Panc1 (cell line): ENCODE measurements at places on chromosomes 4 and X.

DNA sequence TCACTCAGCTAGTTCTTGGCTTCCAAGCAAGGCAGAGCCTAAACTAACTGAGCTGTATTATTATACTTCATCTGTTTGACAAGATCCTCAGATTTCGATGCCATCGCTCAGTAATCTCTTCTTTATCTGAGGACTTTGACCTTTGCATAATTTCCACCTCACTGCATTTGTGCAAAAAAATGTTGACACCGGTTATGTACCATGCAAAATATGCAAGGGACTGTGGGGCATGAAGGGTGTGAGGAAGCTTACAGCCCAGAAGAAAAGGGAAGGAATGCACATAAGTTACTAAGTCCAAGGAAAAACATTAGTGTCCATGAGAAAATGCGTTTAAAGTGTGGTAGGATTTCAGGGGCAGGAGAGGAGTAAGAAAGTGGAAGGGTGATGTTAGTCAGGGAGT, 295.4 kb downstream of the PACRGL start:
- no peak for DNase-seq

- no peak for DNase-seq
Measured at GRCh38 chr4:80331693-80332092, 3.8 kb upstream of the CFAP299 start.

- DNase-seq, result no peak
Measured at GRCh38 chr4:42235304-42236021, 83.0 kb upstream of the BEND4 start.

- DNase-seq, result no peak
Measured at GRCh38 chrX:130831347-130831722, 71.7 kb downstream of the ENOX2 start.

DNA sequence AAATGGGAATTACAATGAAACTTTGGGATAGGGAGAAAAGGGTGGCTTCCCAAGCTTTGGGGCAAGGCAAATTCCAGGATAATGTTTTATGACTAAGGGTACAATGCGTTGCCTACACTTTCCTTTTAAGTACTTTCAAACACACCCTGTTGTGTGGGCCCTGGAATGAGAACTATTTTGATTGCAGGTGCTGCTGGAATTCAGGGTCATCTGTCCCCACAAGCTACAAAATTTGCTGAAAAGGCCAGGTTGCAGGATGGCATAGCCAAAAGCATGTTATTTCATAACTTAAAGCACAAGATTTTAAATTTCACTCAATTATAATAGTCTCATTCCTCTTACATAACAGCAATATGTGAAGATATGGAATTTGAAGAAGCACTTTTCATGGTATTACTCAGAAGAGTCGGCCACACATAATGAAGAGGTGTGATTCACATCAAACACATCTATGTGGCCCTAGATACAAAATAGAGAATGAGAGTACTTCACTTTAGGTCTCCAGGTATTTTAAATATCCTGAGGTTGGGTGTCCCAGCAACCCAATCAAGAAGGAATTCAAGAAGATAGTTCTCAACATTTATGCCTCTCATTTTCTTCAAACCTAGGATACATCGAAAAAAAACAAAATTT, 89.3 kb downstream of the APBB2 start:
- no peak for DNase-seq

DNA sequence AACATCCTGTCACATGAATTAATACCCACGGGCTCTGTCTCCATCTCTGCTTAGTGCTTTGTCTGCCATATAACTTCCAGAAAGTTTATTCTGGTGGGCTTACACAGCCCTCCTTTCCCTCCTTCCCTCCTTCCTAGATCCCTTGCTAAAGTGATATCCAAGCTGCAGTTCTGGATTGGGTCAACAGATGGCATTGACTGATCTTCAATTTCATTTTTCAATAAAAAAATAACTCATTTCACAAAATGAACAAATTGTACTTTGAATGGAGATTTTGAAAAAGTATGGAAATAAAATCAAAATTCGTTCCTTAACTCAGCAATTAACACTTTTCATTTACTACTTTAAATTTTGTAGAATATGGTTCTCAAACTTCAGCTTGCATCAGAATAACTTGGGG, 94.9 kb downstream of the NXF2 start:
- DNase-seq, result no peak

DNA sequence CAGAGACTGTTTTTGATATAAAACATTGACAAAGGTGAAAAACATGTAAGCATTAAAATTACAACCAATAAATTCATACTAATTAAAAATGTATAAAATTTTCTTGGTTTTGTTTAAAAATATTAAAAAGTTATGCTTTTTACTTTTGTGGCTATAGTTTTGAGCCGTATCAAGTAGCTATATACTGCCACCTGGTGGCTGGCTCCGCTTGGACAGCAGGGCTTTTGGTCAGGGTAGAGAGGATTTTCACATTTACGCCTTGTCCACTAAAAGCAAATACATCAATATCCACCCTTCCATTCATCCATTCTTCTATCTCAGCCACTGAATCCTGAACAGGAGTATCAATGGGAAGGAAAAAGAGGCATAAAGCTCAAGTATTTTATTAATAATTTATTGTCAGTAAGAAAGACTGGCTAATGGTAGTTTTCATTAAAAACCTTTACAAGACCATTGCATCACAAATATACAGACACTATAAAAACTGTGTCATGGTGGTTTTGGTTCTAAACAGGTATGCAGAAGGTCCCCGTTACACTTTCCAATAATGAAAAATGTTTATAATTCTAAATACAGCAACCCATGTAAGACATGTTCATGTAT, 32.1 kb upstream of the MTNR1A start:
- peak; percentile 12 for DNase-seq

GRCh38 chr4:99536271-99536670, 25.4 kb downstream of the C4orf17 start:
- DNase-seq, result no peak
